ENCODE measurements at places on chromosomes 6 and 20.

GRCh38 chr20:62265365-62265764, 27.0 kb downstream of the OSBPL2 start:
- no peak for DNase-seq

DNA sequence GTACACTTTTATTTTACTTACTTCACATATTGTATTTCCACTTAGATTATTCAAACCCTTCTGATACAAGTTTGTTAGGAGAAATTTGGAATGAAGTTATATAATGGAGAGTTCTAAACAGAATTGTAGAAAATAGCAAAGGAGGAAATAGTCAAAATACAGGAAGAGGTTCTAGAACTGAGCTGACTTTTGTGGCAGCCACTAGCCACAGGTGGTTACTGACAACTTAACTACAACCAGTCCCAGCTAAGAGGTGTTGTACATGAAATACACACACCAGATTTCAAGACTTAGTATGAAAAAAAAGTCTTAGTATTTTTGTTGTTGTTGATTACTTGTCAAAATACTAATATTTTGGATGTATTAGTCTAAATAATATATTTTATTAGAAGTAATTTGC, 727.4 kb upstream of the CITED2 start:
- no peak for DNase-seq

- no peak for DNase-seq
Measured at GRCh38 chr6:162147281-162147680, 580.3 kb downstream of the PRKN start.

DNA sequence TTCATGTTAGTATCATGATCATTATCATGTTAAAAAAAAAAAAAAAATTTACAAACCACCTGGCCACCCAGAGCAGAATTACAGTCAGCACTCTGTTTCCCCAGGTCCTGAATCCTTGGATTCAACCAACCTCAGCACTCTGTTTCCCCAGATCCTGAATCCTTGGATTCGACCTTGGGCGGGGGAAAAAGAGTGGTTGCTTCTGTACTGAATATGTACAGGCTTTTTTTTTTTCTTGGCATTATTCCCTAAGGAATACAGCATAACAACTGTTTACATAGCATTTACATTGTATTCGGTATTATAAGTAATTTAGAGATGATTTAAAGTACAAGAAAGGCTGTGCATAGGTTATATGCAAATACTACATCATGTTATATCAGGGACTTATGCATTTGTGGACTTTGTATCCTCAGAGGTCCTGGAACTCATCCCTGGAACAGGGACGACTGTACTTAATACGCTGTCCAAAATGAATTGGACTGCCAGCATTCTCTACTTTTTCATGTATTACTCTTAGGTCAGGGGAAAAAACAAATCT, 31.2 kb downstream of the GCNT2 start:
- no peak for DNase-seq

- DNase-seq = no peak
Measured at GRCh38 chr6:87279196-87279595, 43.2 kb upstream of the SMIM8 start.

DNA sequence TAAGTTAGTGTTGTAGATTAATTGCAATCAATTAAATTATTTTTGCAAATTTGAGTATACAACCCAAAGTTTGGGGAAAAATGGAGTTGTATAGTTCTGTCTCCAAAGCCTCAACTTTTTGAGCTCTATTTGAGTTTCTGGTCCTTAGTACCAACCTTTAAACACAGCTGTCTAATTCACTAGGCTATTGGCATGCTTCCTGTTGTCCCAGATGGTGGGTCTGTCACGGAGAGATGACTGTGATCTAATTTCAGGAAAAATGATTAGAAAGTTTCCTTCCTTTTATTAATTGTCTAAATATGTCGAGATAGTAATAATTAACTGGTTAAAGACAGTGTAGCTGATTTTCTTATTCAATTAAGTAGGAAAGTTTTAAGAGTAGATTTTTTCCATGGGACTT, 109.6 kb downstream of the SCAF8 start:
- DNase-seq = no peak

- DNase-seq = no peak
Measured at GRCh38 chr6:160035693-160036330, 66.9 kb downstream of the IGF2R start.

DNA sequence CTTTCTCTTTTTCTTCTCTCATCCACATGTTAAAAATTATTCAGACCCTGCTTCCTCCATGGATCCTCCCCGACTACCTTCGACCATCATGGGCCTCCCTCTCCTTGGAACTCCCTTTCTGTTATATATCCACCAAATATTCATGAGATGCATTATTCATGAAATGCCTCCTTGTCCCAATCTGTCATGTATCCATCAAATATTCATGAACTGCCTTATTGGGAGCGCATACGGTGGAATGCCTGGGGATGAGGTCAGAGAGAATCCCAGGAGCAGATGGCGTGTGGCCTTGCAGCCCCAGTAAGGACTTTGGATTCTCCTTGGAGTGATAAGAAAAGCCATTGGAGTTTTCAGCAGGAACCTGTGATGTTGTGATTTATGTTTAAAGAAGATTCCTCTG, 97.0 kb downstream of the NRN1 start:
- DNase-seq = no peak

DNA sequence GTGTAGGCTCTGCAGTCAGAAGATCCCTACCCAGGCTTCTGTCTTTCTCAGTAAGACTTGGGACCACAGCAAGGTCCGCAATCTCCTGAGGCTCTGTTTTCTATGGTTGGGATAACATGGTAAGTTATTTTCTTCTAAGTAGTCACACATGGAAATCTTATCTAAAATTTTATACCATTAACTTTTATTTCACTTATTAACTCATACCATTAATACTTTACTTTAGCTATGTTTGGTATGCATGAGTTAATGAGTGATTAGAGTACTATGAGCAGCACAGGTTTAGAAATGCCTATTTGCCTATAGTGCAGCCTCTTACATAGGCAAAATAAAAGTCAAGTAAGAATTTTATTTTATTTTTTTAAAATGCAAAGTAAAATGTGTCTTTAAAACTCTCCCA, 27.2 kb downstream of the GINM1 start:
- no peak for DNase-seq

DNA sequence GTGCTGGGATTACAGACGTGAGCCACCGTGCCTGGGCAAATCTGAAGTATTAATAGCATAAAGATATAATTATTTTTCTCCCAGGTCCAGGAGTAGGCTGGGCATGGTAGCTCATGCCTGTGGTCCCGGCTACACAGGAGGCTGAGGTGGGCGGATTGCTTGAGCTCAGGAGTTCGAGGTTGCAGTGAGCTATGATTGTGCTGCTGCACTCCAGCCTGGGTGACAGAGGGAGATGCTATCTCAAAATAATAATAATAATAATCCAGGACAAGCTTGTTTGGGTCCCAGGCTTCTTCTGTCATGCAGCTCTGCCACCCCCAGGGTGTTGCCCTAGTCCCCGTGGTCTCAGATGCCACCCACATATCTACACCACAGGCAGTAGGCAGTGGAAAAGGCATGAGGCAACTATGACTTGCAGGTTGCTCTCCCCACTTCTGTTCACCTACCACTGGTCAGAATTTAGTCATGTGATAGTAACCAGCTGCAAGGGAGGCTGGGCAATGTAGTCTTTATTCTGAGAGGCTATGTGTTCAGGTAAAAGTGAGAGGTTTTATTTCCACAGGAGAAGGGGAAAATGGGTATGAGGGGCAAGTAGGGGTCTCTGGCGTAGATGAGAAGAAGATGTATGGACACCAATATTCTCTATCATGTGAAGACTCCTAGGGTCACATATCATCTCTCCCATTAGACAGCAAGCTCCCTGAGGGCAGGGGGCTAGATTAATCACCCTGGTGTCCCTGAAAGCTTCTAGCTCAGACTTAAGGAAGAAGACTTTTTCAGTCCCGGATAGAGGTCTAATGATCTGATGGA, 25.7 kb downstream of the TCF15 start:
- no peak for DNase-seq

GRCh38 chr6:146574211-146574610, 24.6 kb upstream of the ADGB start:
- no peak for DNase-seq

DNA sequence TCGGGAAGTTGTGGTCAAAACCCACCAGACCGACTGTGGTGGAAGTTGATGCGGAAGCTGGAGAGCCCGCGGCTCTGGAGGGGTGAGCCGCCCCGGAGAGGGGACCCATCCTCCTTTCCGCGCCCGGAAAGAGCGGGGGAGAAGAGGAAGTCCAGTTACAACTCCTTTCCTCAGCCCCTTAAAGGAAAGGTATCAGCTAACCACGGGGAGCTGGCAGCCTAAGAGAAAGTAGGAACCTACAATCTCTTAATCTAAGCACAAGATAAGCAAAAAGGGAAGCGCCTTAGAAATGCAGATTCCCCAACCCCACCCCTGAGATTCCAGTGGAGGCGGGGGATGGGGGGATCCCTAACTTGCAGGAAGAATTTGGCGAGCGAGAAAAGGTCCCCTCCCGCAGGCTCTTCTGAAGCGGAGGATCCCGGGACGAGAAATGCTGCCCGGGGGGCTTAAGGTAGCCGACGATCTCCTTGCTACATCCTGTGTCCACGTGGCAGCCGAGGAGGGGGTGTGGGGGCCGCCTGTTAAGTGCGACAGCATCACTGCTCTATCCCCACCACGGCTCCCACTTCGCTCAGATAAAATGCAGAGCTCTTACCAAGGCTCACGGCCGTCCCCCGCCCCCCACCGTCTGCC, 87.5 kb downstream of the ZFP64 start:
- no peak for DNase-seq
